ENCODE measurements at places on chromosomes 1 and 21.
A peak's percentile ranks its signal among the peaks of the same experiment; 100 is the strongest.

GRCh38 chr1:33429856-33430691, 821 bp downstream of the PHC2 start:
- DNase-seq: peak; percentile 20

DNA sequence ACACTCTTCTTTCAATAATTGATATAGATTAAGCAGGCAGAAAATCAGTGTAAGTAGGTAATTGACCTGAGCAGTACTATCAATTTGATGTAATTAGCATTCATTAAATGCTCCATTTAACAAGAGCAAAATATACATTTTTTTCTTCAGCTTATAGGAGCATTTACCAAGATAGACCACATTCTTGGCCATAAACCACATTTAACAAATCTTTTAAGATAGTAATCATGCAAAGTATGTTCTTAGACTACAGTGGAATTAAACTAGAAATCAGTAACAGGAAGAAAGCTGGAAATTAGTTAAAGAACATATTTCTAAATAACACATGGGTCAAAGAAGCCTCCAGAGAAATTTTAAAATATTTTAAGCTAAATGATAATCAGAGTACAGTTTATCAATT, 8.7 kb upstream of the PRKACB start:
- no peak for DNase-seq

GRCh38 chr1:224770336-224770693, 154.2 kb downstream of the CNIH3 start:
- DNase-seq: no peak

- DNase-seq: no peak
Measured at GRCh38 chr1:98467586-98467985, 193.9 kb upstream of the SNX7 start.

DNA sequence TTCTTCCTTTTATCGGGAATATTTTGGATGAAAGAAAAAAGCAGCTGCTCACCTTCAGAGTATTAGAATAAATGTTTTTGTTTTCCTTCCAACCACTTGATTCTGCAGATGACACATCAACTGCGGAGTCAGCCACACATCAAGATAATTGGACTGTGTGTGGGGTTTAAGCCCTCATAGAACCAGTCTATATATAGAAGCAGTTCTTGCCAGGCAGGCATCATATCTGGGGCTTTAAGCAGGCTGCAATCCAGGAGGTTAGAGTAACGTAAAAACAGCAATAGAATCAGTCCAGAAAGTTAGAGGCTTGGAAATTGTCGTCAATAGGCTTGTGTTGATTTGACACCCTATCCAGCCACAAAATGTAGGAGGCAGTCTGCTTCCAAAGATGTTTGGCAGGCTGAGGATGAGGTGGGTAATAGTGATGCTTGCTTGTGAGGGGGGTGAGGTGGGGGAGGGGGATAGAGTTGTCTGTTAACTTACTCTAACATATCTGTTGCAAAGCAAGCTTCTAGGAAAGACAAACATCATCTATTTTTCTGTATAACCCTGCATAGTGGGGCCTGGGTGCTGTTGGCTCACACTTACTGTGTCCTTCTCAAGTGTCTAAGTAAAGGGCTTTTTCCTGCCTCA, 64.8 kb downstream of the PEX14 start:
- DNase-seq: no peak

- DNase-seq: no peak
Measured at GRCh38 chr1:155858800-155859233, 550 bp upstream of the SYT11 start.

DNA sequence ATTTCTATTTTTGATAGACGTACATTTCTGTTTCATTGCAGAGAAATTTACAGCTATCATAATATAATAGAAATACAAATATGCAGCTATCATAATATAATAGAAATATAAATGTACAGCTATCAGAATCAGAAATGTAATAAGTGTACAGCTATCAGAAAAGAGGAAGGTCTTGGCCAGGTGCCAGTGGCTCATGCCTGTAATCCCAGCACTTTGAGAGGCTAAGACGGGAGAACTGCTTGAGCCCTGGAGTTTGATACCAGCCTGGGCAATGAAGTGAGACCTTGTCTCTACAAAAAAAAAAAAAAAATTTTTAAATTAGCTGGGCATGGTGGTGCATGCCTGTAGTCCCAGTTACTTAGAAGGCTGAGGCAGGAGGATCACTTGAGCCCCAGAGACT, 37.9 kb downstream of the PIGM start:
- DNase-seq: no peak

DNA sequence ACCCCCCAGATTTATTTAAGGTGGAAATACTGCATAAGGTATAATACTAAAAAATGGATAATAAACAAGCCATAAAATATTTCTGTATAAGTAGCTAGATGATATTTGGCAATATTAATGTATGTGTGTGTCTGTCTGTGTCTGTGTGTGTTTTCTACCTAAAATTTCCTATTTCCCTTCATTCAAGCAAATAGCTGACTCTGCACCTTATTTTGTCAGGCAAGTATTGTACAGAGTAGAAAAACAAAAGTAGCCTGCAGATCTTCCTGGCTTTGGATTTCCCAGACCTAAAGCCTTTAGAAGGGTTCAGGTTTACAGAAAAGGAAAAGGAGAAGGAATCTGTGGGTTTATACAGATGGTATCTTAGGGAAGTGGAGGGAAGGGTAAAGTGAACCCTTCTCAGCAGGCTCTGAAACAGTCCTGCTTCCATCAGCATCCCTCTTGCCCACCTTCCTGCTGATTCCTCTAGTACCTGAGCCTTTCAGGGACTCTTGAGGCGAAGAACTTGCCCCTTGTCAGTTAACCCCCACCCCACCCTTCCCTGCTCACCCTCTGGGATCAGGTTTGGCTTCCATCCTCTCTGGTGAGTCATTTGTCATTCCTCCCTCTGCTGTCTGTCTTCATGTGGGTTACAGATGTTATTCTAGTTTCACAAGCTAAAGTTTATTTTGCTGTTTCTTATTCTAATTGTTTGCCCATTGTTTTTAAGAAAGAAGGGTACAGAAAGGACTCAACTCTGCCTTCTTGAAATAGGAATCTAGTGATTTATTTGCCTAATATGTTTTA, 21.7 kb upstream of the RGS16 start:
- no peak for DNase-seq

DNA sequence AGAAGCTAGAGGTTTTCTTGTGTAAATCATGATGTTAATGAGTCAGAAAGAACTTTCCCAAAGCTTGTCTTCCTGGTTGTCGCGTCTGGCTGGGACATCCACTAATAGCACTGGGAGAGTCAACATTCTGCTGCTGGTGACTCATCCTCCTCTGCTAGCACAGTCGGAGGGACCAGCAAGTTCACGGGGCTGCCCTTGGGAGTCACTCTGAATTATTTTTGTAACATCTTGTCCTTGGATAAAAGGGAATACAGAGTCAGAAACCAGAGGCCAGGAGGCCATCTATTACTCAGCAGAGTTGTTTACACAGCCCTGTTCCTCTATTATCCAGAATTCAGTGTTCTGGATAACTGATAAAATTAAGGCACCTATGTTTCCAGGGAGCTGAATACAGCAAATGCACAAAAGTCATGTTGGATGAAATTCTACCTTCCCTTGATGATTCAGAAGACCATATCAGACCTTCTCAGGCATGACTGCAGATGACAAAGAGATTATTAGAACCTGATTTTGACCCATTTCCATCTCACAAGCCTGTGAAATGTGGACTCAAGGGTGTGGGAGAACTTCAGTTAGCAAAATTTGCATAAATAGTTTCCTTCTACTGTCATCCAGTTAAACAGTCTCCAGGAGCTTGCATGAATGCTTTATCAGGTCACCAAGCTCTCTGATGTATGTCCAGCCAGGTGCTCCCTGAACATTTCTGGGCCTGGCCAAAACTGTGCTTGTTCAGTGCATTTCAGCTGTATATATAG, 68.1 kb downstream of the JAK1 start:
- no peak for DNase-seq

GRCh38 chr1:175183586-175183985, 9.0 kb downstream of the KIAA0040 start:
- no peak for DNase-seq

- peak; percentile 67 for DNase-seq
Measured at GRCh38 chr1:160169553-160170399, 18.4 kb downstream of the ATP1A4 start.

GRCh38 chr1:13646521-13646920, 53.5 kb upstream of the PRDM2 start:
- no peak for DNase-seq

- peak; percentile 5 for DNase-seq
Measured at GRCh38 chr1:117657031-117657430, 51.2 kb downstream of the TENT5C start.

GRCh38 chr1:78045926-78046778, at the start of gene GIPC2:
Gene GIPC2, plus strand, starts transcription at chr1:78045966. Its CDS starts 129 bp downstream, at chr1:78046095.
- DNase-seq: peak; percentile 18

- DNase-seq: no peak
Measured at GRCh38 chr1:30713311-30713710, 10.1 kb downstream of the MATN1 start.

DNA sequence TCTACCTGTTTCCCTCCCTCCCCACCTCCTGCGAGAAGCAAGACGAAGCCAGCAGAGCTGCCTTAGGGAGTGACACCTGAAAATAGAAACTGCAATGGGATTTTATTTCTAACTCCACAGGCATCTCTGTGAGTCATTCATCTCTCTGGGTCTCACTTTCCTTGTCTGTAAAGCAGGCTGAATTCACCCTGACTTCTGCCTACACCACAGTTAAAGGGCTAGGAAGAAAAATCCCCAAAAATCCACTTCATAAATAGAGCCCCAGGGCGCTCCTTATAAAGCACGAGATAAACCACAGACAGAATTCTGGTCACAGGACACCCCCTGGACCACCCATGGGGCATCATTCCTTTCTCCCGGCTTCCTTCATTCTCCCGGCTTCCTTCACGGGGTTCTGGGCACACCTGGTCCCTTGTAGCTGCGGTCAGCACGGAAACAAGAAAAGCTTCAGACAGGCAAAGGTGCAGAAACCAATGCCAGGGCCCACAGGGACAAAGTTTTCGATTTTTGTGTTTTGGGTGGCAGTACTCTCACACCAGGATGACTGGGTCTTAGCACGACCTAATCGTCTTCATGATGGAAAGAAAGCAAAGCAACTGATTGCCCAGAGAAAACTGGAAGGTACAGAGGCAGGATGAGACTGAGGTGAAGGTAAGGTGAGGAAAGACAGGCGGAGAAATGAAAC, 2.8 kb upstream of the H6PD start:
- no peak for DNase-seq

- peak; percentile 97 for DNase-seq
Measured at GRCh38 chr1:112395821-112396652, at the start of gene CTTNBP2NL. Gene CTTNBP2NL, plus strand, starts transcription at chr1:112396214. Its CDS starts 19,952 bp downstream, at chr1:112416166.

DNA sequence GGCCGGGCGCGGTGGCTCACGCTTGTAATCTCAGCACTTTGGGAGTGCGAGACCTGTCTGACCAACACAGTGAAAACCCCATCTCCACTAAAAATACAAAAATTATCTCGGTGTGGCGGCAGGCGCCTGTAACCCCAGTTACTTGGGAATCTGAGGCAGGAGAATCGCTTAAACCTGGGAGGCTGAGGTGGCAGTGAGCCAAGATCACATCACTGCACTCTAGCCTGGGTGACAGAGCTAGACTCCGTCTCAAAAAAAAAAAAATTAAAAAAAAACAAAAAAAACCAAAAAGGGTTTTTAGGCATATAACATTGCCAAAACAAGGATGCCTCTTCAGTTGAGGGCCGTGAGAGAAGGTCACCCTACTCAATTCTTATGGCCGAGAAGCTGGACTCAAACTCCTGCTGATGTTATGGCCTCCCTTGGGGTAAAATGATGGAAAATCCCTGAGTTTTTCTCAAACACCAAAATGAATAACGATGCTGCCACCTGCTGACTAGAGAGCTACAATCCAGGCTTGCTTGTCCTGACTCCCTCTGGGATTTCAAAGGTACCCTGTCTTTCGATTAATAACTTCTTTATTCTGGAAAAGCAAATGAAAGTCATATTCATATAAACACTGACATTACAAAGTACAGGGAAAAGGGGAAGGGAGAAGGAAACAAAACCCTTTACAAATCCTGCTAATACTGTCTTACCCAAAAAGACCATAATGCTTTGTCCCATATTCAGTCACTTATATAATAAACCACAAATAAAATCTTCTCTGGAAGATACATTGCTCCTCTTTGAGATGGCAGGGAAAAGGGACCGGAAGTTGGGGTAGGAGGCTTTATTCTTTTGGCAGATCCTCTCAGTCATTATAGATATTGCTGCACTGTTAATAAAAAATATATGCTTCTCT, 10.7 kb downstream of the RAB42 start:
- DNase-seq: peak; percentile 54

GRCh38 chr1:54600947-54601721, 22.2 kb downstream of the FAM151A start:
- DNase-seq: no peak

- DNase-seq: no peak
Measured at GRCh38 chr1:240824238-240824637, 212.3 kb upstream of the GREM2 start.

GRCh38 chr1:230310381-230311163, 115.6 kb downstream of the PGBD5 start:
- peak; percentile 81 for DNase-seq

All from neuronal stem cell (in vitro differentiated cells).